ENCODE measurements at places on chromosomes 12 and 14.

DNA sequence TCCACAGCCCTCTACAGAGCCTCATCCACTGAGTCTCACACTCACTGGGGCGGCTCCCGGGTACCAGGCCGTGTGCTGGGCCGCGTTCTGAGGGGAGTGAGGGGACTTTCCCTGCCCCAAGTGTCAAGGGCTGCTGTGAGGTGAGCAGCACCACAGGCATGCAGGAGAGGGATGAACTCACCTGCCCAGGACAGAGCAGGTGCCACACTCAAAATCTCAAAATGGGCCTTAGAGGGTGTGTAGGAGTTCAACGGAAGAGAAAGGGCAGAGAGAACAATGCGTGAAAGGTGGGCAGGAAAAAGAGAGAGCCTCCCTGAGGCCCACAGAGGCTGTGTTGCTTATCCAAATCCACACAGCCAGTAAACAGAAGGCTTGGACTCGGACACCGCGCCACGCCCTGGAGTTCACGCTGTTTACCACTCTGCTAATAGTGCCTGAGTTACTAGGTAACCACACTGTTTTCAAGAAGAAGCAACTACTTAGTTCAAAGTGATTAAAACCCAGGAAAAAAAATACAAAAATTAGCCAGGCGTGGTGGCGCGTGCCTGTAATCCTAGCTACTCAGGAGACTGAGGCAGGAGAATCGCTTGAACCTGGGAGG lies 32.7 kb downstream of the TSPAN11 start:
- no peak for DNase-seq

DNA sequence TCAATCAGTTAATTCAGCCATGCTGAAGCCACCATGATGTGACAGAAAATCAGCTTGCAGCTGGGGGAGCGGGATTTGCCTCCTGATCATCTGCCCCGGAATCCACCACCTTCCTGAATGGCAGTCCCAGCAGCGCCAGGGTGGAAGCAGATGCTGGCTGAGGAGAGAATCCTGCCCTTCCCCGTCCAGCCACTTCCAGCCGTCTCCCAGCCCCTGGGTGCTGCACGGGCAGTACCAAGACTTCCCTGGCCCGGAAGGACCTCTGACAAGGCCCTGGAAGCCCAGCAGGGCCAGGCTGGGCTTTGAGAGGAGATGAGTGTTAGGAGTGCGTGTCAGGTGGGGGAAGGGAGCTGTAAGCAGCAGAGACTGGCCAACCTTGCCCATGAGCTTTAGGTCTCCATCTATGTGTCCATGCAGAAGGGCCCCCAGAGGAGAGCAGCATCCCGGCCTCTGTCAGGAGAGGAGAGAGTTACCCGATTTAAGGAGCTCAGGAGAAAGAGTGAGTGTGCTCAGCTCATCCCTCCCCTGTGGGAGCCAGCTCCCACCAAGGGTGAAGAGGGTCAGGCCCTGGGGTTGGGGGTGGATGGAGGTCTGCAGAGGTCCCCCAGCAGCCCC lies 69.3 kb downstream of the EID3 start:
- DNase-seq, result no peak

GRCh38 chr12:118655588-118655987 lies 279.2 kb downstream of the SUDS3 start:
- no peak for DNase-seq

GRCh38 chr12:120998435-120998834 lies 17.9 kb downstream of the C12orf43 start:
- no peak for DNase-seq

DNA sequence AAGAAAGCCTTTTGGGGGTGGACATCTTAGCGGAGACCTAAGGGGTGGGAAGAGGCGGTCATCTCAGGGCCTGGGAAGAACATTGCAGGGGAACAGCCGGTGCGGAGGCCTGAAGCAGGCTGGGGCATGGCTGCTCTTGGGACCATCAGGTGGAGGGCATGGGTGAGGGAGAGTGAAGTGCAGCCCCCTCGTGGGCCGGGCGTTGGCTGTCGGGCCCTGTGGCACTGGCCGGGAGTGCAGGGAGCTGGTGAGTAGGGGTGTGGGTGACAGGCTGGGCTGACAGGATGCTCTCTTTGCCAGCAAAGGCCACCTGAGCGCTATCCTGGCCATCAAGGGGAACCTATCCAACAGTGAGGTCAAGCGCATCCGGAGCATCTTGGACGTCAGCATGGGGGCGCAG lies 11.7 kb downstream of the TNFAIP2 start:
- DNase-seq, result no peak

DNA sequence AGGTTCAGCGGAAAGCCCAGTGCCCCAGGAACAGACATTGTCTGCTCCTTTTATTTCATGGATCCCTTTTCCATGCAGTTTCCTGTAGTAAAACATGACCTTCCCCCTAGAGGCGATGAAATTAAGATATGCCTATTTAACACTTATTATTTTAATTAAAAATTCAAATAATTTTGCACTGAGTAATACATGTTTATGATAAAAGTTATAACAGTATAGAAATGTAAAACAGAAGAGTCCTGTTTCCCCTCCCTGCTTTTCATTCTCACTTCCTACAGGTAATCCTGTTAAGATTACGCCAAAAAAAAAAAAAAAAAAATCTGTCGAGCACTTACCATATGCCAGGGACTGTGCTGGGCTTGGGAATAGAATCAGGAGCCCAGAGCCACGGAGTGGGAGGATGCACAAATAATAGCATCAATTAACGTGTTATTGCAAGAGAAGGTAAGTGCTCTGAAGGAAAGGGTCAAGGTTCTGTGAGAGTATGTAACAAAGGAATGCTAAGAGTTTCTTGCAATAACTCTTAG lies 830 bp upstream of the LPCAT3 start:
- no peak for DNase-seq

DNA sequence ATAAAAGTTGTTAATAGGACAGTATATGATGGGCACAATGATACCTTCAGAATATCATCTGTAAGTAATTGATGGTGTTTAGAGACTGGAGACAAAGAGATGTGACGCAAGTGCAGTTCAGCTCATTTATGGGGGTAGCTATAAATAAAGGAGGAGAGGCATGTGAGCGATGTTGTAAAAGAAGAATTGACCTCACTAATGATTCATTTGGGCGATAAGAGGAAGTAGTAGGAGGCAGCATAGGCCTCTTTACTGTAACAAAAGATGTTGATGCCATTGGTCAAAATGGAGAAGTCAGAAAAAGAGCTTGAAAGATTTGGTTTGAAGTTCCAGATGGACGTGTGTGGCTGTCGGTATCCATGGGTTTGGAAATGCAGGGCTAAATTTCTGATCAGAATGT lies 70.0 kb downstream of the FLRT2 start:
- no peak for DNase-seq

DNA sequence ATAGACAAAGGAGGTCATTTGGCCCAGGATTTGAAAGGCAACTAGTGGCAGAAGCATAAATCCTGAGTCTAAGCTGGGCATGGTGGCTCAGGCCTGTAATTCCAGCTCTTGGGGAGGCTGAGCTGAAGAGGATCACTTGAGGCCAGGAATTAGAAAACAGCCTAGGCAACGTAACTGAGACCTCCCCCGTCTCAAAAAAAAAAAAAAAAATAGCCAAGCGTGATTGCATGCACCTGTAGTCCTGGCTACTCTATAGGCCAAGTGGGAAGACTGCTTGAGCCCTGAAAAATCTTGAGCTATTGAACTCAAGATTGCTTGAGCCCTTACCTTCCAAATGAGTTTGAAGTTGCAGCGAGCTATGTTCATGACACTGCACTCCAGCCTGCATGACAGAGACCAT lies 7.8 kb downstream of the GON7 start:
- no peak for DNase-seq

- DNase-seq, result no peak
Observed at GRCh38 chr14:67319142-67319541, 40.5 kb downstream of the ATP6V1D start.

GRCh38 chr12:105455261-105455660 lies 124.8 kb downstream of the C12orf75 start:
- no peak for DNase-seq

DNA sequence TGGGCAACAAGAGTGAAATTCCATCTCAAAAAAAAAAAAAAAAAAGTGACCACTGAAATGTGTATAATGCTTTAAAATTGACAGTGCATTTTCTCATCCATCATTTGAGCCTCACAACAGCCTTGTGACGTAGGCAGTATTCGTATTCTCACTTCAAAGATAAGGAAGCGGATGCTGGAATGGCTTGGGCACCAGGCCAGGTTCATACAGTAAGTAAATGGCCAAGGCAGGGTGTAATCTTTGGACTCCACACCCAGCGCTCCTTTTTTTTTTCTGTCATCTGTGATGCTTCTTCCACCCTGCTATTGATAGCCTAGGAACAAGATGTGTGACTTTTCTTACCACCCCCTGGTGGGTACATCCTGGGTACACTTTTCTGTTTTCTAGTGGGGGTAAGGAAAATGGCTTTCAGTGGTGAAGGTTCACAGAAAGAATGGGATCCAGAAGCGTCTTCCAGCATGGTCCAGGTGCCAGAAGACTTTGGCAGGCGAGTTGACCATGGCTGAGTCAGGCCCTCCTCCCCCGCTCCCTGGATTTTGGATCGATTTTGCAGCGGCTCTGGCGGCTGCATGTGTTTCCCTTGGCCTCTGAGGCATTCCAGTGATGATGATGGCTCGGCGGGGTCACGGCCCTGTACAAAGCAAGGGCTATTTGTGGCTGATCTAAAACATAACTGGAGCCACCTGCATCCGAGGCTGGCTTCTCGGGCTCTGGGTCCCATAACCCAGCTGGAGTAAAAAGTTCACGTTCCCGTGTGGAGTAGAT lies 110.6 kb downstream of the CACNA1C start:
- DNase-seq, result no peak

- DNase-seq, result no peak
Observed at GRCh38 chr12:120130011-120130410, 13.5 kb upstream of the RAB35 start.

DNA sequence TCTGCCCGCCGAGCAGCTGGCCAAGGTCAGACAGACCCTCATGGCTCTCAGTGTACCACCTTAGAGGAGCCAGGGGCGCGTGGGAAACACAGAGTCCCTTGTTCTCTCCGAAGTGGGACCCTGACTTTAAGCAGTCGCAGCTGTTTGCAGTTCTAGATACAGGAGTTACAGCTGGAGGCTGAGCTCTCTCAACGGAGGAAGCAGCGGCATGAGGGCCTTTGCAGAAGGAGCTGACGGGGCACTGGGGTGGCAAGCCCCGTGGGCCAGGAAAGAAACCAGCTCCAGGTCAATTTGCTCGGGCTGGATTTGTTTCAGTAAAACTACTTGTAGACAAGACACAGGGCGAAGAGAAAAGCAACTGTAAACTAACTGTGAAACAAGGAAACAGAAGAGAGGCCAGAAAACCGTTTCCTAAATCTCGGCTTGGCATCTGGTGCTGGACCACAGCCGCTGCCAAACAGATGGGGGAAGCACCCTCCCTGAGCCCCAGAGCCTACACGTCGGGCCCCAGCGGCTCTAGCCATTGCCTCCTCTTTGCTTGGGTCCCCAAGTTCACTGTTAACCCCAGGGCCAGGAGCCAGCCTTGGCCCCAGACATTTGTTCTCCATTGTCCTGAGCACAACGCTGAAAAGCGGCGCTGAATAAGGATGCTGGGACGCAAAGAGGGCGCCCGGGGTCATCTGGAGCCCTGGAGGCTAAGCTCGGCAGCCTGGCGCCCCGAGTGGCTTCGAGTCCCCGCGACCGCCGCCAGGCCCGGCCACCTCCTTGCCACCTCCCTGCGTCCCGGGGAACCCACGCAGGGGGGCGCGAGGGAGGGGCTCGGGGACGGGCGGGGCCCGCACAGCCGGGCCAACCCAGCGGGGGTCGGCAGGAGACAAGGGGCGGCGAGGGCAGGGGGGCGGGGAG lies 914 bp upstream of the PACS2 start:
- no peak for DNase-seq

DNA sequence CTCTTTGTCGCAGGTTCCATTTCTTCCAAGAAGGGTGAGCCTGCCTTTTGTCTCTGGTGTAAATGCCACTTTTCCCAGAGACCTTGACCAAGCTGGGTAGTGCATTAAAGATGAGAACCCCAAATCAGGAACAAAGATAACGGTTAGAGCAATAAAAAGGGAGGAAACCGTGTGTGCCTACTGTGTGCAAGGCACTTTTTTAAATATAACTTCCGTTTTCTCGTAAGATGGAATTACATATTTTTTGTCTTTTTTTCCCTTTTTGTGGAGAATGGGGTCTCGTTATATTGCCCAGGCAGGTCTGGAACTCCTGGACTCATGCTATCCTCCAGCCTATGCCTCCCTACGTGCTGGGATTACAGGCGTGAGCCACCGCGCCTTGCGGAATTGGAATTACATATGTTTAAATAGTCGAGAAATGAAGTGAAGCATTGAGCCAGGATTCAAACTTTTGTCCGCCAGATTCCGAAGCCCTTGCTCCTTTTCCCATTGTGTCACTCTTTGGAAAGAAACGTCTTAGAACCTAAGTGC lies 506 bp upstream of the NABP2 start:
- no peak for DNase-seq

GRCh38 chr12:65293735-65294134 lies 15.3 kb downstream of the MSRB3 start:
- DNase-seq, result no peak

DNA sequence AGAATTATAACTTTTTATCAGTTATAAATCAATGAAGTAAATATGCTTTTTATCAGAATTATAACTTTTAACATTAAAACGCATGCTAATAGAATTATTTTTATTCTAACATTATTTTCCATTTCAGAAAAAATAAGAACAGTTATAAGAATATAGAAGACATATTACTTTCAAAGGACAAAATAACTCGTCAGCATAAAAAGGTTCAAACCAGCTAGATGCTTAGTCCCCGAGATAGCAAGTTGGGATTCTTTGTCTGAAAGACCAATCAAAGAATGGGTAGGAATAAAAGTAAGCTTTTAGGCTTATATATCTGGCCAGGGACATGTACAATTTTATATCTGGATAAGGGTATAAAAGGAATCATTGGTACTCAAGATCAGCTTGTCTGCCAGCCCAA lies 66.0 kb downstream of the GPR137C start:
- DNase-seq, result no peak

DNA sequence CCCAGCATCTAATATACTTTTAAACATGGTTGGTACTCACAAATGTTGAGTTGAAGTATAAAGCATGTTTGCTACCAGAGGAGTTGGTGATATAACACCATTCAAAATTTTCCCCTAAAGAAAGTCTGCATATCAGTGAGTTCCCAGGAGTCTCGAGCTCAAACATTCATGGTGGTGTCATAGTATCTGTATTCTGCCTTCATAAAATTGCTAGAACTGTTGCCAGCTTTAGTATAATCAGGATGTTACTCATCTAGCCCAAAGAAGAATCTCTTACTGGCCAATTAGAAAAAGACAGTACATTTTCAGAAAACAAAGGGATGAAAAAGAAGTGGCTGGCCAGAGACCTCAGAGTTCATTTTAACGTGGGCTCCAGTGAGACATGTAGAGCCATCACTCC lies 374.7 kb downstream of the KCNH5 start:
- DNase-seq, result no peak

GRCh38 chr14:99569725-99570543 lies 34.1 kb downstream of the CCDC85C start:
- no peak for DNase-seq

DNA sequence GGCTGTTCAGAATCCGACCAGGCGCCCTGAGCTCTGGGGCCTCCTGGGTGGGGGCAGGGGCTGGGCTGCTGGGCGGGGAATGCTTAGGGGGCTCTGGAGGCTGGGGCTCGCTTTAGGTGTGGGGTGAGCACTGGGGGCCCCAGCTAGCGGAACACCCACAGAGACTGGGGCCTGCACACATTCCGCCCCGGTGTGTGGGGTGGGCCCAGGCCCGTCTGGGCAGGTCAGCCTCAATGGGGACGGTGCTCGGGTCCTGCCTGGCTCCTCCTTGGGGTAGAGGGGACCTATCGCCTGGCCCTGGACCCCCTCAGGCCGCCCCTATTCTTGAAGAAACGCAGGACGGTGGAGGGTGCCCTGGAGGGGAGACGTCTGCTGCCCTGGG lies 364.8 kb downstream of the TMEM121 start:
- no peak for DNase-seq

- DNase-seq, result no peak
Observed at GRCh38 chr12:45305907-45306306, 90.0 kb downstream of the ANO6 start.

All from CD4-positive, alpha-beta T cell (primary cell).